ENCODE measurements at places on chromosomes 1 and 21. TPM values are rescaled to one million over a fixed set of nuclear protein-coding genes. Genes with fewer than 3 reads are reported as not detected.

DNA sequence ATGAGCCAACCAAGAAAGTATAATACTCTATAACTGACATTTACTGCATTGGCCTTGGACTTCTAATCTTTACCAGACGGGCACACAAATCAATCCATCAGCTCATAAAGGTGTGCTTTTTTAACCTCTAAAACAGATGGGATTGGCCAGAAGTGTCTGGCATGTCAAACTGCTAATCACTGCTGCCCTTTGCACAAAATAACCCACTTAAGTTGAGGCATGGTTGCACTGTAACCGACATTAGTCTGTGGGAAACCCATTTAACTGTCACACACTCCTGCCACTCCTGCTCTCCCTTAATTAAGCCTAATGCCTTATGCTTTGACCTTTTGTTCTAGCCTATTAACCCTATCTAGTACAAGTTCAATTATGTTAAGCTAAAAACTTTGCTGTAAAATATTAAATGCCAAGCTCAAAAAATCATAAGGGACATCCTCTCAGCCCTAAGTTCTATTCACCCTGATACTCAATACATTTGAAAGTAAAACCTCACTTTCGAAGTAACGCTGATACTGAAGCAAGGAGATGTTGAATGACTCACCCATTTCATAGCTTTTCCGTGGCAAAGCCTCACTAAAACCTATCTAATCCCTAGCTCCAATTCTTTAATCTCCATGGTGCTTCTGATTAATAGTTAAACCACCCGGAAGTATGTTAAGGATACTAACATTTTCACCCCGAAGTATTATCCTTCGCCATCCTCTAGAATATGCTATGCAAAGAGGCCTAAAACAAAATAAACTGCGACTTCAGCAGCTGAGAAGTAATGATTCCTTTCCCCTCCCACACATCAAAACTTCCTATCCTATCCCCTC lies 12.9 kb downstream of the NRIP1 start:
- H3K4me1 ChIP-seq = peaks cover 8% of the 10 kb centered on the region
- no peak for DNase-seq
- peaks cover 24% of the 10 kb centered on the region for H3K36me3 ChIP-seq
- no peaks in the 10 kb centered on the region for H3K27me3 ChIP-seq
- H3K4me3 ChIP-seq = no peak overlapping the region
- no peak overlapping the region for H3K27ac ChIP-seq

DNA sequence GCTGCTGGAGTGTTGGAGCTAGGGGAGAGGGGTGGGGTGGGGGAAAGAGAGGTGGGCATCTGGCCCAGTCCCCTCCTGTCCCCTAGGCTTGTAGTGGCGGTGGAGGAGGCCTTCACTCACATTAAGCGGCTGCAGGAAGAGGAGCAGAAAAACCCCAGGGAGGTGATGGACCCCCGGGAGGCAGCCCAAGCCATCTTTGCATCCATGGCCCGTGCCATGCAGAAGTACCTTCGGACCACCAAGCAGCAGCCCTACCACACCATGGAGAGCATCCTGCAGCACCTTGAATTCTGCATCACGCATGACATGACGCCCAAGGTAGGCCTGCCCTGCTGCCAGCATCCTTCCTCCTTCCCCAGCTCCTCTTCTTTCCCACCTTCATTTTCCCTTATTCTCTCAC lies 23.6 kb downstream of the VANGL2 start:
- H3K4me1 ChIP-seq = no peaks in the 10 kb centered on the region
- no peak overlapping the region for H3K4me3 ChIP-seq
- H3K27me3 ChIP-seq = no peaks in the 10 kb centered on the region
- no peak overlapping the region for H3K27ac ChIP-seq
- DNase-seq = no peak

- no peak overlapping the region for H3K27ac ChIP-seq
- H3K27me3 ChIP-seq = no peaks in the 10 kb centered on the region
- no peak overlapping the region for H3K4me3 ChIP-seq
- no peaks in the 10 kb centered on the region for H3K36me3 ChIP-seq
- no peaks in the 10 kb centered on the region for H3K4me1 ChIP-seq
- no peak for DNase-seq
Measured at GRCh38 chr21:21559285-21560045, 561.3 kb downstream of the NCAM2 start.

- no peaks in the 10 kb centered on the region for H3K36me3 ChIP-seq
- H3K27ac ChIP-seq = no peak overlapping the region
- H3K27me3 ChIP-seq = no peaks in the 10 kb centered on the region
- peaks cover 2% of the 10 kb centered on the region for H3K4me1 ChIP-seq
Measured at GRCh38 chr1:109191377-109191776, 22.3 kb upstream of the SARS1 start.

Gene UBASH3A
- not detected for total RNA-seq
